T1000 (cell line): ENCODE measurements at places on chromosomes 3 and 15.
A peak's percentile ranks its signal among the peaks of the same experiment; 100 is the strongest.

DNA sequence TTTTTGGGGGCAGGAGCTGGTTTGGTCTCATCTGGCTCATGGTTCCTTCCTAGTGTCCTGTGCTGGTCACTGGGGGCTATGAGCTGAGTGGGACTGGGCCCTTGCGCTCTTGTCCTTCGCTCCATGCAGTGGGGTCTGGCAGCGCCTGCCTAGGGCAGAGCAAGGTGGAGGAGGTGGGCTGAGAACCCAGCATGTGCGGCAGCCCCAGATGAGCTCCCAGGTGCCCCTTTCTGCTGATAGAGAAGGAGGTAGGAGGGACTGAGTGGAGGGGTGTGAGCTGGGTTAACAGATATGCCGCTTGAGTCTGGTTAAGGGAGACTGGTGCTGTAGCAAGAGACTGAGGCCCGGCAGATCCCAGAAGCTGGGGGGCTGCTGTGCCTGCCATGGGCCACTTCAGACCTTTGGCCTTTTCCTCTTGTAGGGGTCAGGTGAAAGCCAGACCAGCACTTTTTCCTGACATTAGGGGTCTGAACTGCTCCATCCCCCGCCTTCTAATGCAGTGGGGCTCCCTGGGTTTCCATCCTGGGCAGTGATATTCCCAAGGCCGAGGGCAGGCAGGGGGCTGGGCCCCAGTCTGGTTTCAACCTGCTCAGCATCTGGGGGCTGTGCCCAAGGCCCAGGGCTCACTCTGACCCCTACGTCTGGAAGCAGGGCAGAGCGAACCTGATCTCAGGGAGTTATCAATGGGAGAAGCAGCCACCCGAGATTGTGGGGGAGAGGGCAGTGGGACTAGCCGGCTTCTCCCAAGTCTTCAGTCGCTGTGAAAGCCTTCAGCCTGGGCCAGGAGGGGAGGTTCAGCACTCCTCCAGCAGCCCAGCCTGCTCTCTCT, 62.9 kb upstream of the PRR23C start:
- no peak for DNase-seq

- no peak for DNase-seq
Observed at GRCh38 chr3:99532246-99532645, 106.1 kb upstream of the COL8A1 start.

DNA sequence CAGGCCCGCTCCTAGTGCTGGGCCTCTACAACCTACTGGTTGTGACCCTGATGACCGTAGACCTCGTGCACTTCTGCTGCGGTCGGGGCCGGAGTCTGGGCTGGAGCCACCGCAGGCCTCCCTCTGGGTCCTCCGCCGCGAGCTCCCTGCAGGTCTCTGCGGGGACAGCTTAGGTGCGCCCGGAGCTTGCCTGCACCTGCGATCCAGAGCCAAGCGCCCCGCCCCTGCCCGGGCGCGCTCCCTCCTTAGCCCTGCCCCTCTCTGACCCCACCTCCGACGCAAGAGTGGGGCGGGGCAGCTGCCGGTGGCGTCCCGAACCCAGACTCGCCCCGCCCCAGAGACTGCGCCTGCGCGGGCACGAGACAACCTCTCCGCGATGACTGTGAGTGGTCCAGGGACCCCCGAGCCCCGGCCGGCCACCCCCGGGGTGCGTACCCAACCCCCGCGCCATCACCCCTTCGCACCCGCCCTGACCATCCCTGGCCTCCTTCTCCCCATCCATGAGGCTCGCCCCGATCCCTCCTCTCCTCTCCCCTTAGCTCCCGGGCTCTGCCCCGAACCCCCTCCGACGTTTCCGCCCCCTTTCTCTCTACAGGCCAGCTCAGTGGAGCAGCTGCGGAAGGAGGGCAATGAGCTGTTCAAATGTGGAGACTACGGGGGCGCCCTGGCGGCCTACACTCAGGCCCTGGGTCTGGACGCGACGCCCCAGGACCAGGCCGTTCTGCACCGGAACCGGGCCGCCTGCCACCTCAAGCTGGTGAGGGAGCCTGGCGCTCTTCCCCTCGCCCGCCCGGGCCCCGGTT, at the start of gene UNC45A:
TSS of gene UNC45A (plus strand) at position 337 of the 803 bp plus-strand sequence. CDS start at position 377, 40 bp downstream.
- peak; percentile 67 for DNase-seq

- no peak for DNase-seq
Observed at GRCh38 chr3:127762077-127762786, 60.1 kb downstream of the MGLL start.

DNA sequence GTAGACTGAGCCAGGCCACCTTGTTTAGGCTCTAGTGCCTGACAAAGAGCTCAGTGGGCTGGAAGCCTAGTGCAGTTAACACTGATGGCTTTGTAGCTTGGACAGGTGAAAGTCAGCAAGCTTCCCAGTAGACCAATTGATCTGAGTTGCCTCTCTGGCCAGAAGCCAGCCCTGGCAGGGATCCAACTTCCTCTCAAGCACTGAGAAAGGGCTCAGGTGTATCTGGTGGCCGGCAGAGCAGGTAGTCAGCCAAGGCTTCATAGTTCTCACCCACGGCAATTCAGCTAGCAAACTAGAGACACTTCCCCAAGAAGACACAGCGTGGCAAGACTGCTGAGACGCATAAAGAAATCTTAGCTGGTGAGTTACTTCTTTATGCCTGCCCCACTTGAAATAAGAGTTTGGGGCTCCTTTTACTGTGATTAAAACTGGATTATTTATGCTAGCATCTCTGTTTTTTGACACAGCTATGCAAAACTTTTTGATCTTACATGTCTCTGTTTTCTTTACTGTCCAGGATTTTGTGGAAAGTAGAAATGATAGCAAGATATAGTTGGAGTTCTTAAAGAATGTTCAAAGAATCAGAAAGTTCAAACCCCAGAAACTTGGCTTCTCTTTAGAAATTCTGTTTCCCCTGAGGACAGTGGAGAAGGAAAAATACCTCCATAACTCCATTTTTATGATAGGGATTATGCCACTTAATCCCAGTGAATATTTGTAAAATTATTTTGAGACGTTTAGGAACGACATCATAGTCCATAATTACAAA, 8.4 kb upstream of the CA12 start:
- no peak for DNase-seq

DNA sequence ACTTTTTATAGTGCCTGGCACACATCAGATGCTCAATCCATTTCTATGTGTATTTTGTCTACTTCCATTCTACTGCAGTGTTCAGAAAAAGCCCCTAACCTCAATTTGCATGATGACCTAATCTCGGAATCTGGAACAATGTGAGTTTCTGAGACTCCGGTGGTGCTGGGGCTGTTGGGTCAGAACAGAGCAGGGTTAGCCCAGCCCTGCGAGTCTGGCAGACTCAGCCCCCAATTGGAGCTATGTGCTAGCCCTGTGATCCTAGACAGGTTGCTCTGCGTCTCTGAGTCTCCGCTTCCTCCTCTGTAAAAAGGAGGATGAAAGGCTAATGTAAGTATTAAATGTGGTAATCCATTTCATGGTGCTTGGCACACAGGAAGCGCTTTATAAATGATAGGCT, 95.0 kb upstream of the ICE2 start:
- DNase-seq = no peak

DNA sequence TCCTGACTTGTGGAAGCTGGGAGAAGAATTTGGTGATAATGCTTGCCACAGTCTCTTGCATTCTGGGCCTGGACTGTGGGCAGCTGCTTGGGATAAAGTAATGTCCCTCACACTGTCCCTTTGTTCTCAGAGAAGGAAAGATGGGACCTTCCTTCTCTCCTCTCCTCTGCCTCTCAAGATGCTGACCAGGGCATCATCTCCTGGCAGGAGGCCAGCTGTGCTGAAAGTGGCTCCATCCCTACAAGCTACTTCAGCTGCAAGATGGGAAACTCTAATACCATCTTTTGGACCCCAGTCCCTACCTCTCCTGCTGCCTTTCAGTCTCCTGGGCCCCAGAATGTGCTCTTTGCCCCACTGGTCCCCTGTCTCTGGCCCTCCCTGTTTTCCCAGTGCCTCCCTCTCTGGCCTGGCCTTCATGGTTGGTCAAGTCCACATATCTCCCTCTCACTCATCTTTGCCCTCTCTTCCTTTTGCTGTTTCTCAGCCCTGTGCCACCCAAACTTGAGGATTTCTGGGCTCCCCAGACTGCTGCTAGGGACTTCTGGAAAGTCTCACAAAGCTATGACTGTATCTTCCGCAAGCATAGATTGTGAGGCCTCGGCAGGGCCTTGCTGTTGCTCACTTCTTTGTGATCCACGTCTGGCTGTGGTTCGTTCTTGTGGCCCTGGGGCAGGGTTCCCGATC, 7.1 kb upstream of the SLC6A20 start:
- DNase-seq = no peak

GRCh38 chr15:62854420-62855084, 188.0 kb upstream of the TPM1 start:
- no peak for DNase-seq
